ENCODE measurements at places on chromosomes 3 and 15. TPM values are rescaled to one million over a fixed set of nuclear protein-coding genes. Genes with fewer than 3 reads are reported as not detected.

Gene RNF13
- total RNA-seq, result 97.2 TPM

Gene PRTG
- total RNA-seq, result 1.9 TPM

Gene FOXB1
- not detected for total RNA-seq

Gene ANKRD34C
- total RNA-seq, result not detected

Gene ARNT2
- 7.6 TPM for total RNA-seq

Gene HYAL1
- 0.96 TPM for total RNA-seq

Gene POTEB
- total RNA-seq, result not detected

Gene LSAMP
- 0.28 TPM for total RNA-seq

Gene DPPA2
- total RNA-seq, result not detected

Gene SCAANT1
- total RNA-seq, result not detected

Gene STX19
- under 0.01 TPM for total RNA-seq

Gene ULK4
- total RNA-seq, result 21.7 TPM

Gene BFSP2
- total RNA-seq, result not detected

Gene AADAC
- 7.0 TPM for total RNA-seq

Data from regular cardiac myocyte (primary cell).